ENCODE measurements at places on chromosomes 6 and 20.

- DNase-seq = no peak
Observed at GRCh38 chr6:36893976-36894932, 8.5 kb downstream of the C6orf89 start.

DNA sequence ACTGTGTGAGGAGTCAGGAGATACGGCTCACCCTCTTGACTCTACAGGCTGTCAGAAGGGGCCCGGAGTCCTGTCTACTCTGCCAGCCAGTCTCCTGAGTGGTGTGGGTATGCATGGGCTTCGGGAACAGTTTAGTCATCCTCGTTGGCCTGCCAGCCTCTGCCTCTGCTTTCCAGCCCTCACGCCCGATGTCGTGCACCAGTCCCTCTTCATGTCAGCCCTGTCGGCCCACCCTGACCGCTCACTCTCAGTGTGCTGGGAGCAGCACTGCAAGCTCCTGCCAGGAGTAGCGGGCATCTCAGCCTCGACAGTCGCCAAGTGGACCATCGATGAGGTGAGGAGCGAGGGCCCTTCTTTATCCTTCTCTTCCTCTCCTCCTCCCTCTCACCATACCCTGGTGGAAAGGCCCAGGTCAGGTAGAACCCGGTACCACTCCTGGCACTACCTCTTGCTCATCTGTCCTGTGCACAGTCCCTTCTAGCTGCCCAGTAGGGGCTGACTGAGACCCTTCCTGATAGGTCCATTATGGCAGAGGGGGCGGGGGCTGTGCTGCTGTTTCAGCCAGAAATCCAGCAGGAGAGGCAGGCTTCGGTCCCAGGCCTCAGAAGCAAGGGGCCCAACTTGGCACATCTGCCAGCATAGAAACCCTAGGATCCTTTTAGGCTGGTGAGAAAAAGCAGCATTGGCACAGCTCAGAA is 18.7 kb upstream of the SGK2 start:
- no peak for DNase-seq

DNA sequence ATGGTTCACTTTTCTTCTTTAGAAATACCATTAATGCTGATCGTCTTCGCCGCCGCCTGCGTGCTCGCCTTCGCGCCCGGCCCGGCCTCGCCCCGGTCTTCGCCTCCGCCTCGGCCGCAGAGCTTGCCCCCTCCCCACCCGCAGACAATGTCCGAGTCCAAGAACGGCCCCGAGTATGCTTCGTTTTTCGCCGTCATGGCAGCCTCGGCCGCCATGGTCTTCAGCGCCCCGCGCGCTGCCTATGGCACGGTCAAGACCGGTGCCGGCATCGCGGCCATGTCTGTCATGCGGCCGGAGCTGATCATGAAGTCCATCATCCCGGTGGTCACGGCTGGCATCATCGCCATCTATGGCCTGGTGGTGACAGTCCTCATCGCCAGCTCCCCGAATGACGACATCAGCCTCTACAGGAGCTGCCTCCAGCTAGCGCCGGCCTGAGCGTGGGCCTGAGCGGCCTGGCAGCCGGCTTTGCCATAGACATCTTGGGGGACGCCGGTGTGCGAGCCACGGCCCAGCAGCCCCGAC is 4.8 kb upstream of the PRPH2 start:
- DNase-seq = no peak

DNA sequence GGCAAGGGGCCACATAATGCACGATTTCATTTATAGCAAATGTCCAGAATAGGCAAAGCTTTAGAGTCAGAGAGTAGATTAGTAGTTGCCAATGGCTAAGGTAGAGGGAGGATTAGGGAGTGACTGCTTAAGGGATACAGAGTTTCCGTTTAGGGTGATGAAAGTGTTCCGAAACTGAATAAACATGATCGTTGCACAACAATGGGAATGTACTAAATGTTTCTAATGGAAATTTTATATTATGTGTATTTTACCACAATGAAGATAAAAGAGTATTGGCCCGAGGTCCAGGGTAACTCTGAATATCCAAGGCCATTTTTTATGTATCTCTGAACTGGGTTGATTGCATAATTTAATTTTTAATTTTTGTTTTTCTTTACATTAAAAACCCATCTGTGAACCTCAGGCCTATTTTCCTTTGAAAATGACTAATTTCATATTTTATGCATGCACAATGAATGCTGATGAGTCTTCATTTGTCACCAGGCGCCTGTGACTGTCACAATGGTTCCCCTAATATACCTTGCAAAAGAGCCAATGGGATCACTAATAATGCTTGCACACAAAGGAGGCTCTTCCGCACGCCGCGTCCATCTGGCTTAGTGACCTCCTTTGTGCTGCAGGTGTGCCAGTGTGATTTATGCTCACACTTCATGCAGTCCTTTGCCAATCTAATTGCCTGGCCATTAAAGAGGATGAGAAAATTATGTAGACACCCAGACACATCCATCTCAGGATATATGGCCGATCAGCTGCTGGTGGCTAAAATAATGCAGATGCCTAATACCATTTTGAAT is 612.5 kb downstream of the CDH26 start:
- DNase-seq = no peak

- DNase-seq = no peak
Observed at GRCh38 chr6:19322691-19323485, 514.3 kb upstream of the ID4 start.

DNA sequence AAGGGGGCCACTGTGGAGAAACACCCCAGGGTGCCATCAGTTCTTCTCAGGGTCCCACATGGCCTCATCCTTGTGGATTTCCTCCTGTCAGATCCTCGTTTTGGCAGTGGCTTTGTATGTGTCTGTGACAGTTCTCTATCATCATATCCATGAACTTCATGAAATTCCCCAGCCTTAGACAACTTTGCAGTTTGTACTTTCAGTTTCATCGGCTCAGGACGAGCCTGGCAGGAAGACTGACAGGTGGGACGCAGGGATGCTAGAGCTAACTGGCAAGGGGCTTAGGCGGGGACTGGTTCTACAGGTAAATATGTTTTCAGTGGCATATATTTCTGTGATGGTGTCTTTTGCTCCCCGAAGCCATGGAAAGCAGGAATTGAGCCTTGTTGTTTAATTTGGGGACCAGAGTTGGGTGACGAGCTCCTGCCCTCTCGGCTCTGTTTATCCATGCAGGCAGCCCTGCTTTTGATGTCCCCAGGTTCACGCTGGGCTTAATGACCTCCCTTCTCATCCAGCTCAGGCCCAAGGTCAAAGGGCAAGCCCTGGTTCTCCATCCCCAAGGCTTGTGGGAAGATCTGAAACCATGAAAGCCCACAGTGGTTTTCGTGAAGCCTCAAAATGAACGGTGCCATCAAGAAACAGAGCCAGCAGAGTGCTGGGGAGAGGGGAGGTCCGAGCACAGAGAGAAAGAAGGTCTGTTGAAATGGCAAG is 11.2 kb downstream of the SDCBP2 start:
- DNase-seq = no peak

DNA sequence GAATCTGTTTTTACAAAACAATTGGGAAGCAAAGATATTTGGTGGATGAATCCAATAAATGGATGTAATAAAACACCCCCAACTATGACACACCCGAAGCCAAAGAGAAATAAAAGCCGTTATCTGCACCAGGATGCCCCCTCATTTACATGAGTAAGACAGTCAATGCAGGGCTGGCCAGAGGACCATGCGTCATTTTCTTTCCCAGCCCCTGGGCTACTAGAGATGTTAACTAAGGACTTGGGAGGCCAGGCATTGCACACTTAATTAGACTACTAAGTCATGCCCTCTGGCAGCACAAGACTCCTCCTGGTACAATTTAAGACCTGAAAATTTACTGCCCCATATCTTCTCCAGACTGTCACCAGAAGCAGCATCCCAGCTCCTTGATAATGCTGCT is 3.2 kb downstream of the LEMD2 start:
- DNase-seq = no peak
